Dorsolateral prefrontal cortex (tissue), 122 donors: ENCODE measurements at places on chromosomes 6 and 20. TPM values are rescaled to one million over a fixed set of nuclear protein-coding genes. Genes with fewer than 3 reads are reported as not detected.

BEND3 gene
- total RNA-seq = 1.6 TPM

RHAG gene
- total RNA-seq = not detected

PLA2G7 gene
- 4.0 TPM for total RNA-seq

LY86 gene
- 3.7 TPM for total RNA-seq

SLC26A8 gene
- 4.0 TPM for total RNA-seq

HLA-DMB gene
- total RNA-seq = 5.7 TPM

BMP6 gene
- total RNA-seq = 3.9 TPM

ZSCAN23 gene
- total RNA-seq = 5.1 TPM

HLA-DQA2 gene
- 1.9 TPM for total RNA-seq

SEMG1 gene
- total RNA-seq = not detected

SLC13A3 gene
- total RNA-seq = 19.6 TPM

UFL1 gene
- total RNA-seq = 24.3 TPM

LKAAEAR1 gene
- total RNA-seq = 2.3 TPM

TTK gene
- total RNA-seq = 0.32 TPM

SPATS1 gene
- not detected for total RNA-seq

ZNF334 gene
- total RNA-seq = 18.6 TPM

ZNF343 gene
- 15.7 TPM for total RNA-seq

PHIP gene
- total RNA-seq = 32.4 TPM

ZBP1 gene
- not detected for total RNA-seq

TPD52L1 gene
- 74.4 TPM for total RNA-seq

KHDC1L gene
- total RNA-seq = not detected

CTCFL gene
- total RNA-seq = not detected

RAB23 gene
- 18.0 TPM for total RNA-seq

OVOL2 gene
- 0.75 TPM for total RNA-seq

SLC22A2 gene
- total RNA-seq = not detected

ACOT13 gene
- total RNA-seq = 22.6 TPM

RIPOR2 gene
- total RNA-seq = 34.7 TPM

GPLD1 gene
- total RNA-seq = 19.2 TPM

LY6G5C gene
- total RNA-seq = 5.3 TPM

GJA10 gene
- not detected for total RNA-seq

HCK gene
- total RNA-seq = 2.1 TPM

PAK1IP1 gene
- total RNA-seq = 11.0 TPM

WFDC12 gene
- total RNA-seq = not detected

NRSN1 gene
- total RNA-seq = 92.7 TPM

ZFP57 gene
- not detected for total RNA-seq
